CD4-positive, alpha-beta T cell treated with Interferon alpha-2 for 1 hour (primary cell): ENCODE measurements at places on chromosomes 2 and 18.

GRCh38 chr18:58536534-58537271 lies 92.2 kb downstream of the ALPK2 start:
- peak; percentile 65 for DNase-seq

DNA sequence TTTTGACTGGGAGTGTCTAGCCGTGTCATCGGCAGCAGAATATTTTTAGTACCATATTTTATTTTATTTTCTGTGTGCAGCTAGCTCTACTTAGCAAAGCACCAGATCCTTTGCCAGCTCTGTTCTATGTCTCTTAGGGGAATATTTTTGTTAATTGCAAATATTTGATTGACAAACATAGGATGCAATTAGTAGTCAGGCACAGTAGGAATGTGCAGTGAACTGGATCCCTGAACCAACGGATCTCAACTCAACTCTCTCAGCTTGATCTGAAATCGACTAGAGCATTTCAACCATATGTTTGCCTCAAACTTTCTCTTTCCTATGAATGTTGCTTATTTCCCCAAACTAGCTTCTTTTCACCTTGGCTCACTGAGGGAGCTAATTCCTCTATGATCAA lies 998.0 kb upstream of the FANCL start:
- no peak for DNase-seq

GRCh38 chr2:143822736-143823135 lies 693.5 kb downstream of the ARHGAP15 start:
- no peak for DNase-seq

DNA sequence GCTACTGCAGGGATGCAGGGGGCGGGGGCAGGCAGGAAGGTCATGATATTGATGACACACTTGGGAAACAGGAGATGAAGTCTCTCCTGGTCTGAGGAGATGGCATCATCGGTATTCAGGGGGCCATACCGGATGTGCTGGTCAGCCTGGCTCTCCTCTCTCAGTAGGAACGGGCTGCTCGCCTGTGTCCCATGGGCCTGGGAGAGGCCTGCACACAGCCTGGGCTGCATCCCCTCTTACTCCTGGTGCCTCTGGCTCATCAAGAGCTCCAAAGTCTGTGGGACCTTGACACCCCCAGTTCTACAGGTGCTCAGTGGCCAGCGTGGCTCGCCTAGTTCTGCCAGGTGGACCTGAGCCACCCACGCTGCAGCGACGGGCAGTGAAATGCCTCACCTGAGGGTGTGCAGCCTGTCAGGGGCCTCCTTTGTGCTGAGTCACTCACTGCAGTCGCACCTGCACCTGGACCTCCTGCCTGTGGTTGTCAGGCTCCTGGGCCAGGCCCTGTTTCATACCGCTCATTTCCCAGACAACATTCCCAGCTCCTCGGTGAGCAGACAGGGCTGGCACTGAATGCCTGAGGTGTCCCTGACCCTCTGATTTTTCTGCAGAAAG lies 18.6 kb upstream of the CNDP1 start:
- DNase-seq = no peak

GRCh38 chr18:75827751-75828287 lies 400.3 kb upstream of the SMIM21 start:
- DNase-seq = no peak

GRCh38 chr18:7535436-7536205 lies 31.5 kb upstream of the PTPRM start:
- DNase-seq = no peak

GRCh38 chr18:34909637-34910364 lies 131.4 kb upstream of the MAPRE2 start:
- DNase-seq = no peak

GRCh38 chr2:192123847-192124246 lies 70.9 kb downstream of the TMEFF2 start:
- DNase-seq = no peak

- no peak for DNase-seq
These were observed 4.6 kb downstream of the ATG16L1 start for GRCh38 chr2:233256048-233256447.
